SK-N-DZ (cell line): ENCODE measurements at places on chromosomes 5 and 9.

DNA sequence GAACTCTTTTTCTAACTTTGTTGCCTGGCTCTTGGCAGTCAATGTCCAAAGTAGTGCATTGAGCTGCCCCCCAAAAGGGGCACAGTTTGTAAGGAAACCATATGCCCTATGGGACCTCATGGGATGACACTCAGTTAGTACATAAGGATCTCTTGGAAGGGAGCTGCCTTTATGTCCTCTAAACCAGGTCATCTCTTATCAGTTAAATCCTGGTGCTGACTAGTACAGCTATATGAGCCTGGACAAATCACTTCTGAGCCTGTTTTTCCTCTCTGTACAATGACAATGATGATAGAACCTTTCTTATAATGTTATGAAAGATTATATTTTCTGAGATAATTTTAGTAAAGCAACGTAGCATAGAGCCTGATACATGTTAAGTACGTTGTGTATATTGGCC is 44.1 kb downstream of the PIK3R1 start:
- peak; percentile 71 for DNase-seq

DNA sequence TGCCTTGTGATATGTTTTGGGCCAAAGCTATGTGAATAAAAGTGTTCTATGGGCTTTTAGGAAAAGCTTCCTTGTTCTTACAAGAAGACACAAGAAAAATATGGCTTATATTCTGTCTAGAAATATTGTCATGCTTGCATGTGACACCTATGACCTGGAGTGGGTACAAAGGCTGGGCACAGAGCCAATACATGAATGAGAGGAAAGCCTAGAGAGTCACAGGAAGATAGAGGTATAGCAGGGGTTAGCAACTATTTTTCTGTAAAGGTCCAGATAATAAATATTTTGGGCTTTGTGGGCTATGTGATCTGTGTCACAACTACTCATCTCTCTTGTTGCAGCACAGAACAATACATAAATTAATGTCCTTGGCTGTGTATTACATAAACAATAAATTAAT is 196.6 kb upstream of the CD180 start:
- DNase-seq, result no peak

GRCh38 chr5:144144956-144145751 is 25.3 kb downstream of the YIPF5 start:
- DNase-seq, result no peak

DNA sequence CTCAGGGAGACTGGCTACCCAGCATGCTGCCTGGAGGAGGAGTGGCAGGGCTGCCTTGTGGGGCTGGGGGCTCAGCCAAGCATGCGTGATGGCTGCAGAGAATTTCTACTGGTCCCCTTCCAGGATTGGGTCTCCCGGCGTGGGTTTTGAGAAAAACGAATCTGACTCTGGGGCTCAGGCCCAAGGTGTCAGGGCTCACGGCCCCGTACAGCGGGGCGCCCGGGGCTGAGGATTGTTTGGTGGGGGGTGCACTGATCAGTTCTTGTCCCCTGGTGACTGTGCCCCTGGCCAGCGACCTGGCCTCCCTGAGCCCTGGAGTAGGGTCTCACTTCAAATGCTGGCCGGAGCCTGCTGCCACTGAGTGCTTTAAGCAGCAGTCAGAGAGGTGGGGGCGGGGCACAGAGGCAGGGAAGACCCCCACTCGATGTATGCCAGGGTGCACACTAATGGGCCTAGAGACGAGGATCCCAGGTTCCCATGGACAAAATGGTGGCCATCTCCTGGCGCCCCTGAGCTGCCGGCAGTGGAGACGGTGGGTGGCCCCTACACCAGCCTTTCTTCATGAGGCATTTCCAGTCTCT is 45.5 kb upstream of the RNU6ATAC start:
- DNase-seq, result no peak

DNA sequence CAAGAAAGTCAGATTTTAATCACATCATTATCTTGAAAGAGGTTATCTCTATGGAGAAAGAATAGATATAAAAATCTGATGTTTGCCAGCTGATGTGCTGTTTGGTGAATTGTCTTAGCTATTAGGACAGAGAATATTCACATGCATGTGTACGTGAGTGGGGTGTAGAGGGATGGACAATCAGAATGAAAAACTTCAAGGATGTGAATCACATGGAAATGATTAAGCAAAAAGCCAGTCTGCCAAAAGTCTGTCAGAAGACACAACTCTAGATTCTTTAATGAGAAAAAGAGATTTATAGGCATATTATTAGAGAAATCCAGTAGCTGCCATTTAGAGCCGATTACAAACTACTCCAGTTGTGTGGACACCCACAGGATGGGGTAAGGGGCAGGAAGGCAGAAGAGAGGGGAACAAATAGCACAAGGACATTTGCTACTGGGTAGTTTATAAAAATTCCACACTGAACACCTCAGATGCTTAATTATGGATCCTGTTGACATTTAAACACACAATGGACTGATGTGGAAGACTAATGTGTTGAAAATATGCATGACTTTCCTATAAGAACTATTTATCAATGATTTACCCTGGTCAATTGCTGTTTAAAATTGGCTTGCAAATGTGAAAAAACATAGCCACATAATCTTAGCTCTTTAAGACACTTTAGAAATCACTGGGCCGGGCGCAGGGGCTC is 127.4 kb downstream of the PTTG1 start:
- no peak for DNase-seq

- peak; percentile 32 for DNase-seq
Measured at GRCh38 chr5:138651058-138651766, 76.0 kb upstream of the HSPA9 start.

- no peak for DNase-seq
Measured at GRCh38 chr9:134396825-134397224, 70.6 kb downstream of the RXRA start.

GRCh38 chr5:148827723-148828122 is 1.3 kb downstream of the ADRB2 start:
- DNase-seq, result no peak

DNA sequence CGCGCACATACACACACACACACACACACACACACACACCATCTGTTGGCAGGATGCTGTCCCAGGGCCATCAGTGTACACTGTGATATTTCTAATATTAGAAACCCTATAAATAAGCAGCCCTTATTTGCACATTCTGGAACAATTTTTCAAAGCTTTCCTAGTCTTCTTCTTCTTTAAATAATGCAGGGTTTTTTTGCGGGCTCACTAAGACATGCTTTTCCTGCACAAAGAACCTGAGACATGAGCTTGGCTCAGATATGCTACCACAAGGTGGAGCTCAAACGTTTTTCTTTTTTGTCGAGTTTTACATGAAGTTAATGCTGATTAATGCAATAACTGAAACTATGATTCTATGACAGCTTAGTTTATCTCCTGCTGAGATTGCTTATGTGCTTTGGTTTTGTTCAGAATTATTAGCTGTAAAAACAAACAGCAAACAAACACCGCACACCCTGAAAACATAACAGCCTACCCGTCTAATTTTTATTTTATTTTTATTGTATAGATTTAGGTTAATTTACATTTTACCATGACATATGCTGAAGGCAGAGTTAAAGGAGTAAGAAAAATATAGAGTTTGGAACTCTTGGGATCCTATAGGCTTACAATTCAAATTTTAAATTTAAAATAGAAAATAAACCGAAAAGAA is 95.8 kb downstream of the ALDH1A1 start:
- DNase-seq, result peak; percentile 46

DNA sequence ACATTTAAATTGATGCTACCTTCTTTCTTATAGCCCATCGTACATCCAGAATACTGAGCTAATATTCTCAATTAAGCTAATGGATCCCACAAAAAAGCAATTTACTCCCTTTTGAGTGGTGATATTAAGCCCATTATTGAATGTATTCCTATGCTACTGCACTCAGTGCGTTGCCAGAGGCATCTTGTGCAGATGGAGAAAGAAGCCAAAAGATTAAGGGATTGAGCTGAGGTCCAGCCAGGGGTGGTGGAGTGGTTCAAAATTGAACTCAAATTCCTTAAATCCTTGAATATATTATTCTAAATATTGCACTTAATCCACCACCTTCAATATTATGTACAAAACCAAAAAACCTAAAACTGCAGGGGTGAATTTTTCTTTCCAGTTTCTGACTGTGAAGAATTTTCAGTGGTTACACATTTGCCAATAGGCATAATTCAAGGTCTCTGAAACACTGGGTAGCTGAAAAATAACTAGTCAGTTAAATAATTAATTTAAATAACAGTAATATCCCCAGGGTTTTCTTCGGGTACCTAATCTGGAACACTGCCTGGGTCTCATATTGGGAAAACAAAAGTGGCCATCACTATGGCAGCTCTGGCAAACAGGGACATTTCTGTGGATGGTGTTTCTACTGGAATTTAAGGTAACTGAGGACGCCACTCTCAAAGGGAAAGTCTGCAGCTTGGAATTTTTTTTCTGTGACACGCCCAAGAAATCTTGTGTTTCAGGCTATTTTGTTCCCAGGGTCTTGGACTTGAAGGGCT is 6.2 kb upstream of the LIFR start:
- no peak for DNase-seq
